Activated CD4-positive, alpha-beta T cell treated with anti-CD3 and anti-CD28 coated beads, Interleukin-2, amount 50 U/mL, for 1 hour (primary cell): ENCODE measurements at places on chromosomes 12 and 14.

DNA sequence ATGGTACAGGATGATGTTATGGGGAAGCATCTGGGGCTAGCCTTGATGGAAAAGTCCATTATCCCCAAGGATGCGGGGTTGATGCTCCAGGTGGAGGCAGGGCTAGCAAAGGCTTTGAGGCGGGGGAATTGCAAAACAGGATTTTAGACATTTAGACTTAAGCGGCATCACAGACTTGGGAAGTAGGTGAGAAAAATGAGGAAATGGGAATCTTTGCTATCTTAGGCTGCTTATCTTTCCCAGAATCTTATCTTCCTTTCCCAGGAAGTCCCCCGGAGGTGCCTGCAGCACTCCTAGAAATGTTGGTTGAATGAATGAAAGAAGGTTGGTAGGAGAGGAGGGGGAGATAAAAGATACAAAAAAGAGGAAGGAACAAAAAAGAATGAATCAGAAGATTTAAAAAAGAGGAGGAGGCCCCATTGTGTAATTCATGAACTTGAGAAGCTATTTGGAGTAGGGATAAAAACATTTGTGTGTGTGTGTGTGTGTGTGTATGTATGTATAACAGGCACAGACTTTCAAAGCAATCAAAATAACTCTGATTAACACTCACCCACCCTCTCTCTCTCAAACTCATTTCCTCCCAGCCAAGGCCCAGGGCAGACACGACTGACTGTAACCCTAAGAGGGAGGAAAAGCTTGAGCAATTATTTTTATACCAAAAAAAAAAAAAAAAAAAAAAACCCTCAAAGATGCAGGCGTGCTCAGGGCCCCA is 62.5 kb upstream of the TBX3 start:
- DNase-seq: no peak

DNA sequence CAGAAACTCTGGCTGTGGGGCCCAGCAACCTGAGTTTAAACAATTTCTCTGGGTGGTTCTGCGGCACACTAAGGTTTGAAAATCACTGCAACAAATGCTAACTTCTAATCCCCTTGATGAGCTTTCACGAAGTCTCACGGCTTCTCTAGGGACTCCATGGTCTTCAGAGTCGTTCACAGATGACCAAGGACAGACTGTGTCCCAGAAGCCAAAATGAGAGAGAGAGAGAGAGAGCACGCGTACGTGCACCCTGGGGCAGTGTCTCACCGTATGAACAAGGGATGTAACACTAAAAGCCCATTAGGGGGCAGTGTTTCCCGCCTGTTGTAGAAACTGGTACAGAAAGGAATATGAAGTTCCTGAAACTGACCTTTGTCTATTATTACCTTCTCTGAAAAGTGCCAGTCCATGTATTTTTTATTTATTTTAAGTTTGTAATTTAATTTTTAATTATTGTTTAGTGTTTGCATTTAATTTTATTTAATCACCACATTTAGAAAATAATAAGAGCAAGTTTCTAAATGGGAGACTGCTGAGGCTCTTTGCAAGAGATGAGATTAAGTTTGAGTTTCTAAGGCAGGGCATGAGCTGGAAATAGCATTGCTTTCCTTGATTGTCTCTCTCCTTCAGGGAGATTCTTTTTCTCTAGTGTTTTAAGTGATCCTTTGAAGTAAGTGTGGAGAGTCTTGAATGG is 3.4 kb downstream of the APOLD1 start:
- DNase-seq: peak; percentile 55

DNA sequence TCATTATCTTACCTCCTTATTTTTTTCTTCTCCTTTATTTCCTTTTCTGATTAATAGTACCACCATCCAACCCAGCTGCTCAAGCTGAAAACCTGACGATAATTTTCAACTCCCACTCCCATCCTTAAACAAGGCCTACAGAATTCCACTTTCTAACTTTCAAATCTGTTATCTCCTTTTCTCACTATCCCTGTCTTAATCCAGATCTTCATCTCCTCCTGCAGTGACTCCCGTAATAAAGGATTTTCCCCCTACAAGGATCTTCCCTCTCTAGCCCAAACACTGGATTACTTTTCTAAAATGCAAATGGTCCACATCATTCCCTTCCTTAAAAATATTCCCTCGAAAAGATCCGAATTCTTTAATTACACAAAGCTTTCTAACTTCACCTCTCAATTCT is 1.5 kb downstream of the TRAPPC6B start:
- DNase-seq: no peak

DNA sequence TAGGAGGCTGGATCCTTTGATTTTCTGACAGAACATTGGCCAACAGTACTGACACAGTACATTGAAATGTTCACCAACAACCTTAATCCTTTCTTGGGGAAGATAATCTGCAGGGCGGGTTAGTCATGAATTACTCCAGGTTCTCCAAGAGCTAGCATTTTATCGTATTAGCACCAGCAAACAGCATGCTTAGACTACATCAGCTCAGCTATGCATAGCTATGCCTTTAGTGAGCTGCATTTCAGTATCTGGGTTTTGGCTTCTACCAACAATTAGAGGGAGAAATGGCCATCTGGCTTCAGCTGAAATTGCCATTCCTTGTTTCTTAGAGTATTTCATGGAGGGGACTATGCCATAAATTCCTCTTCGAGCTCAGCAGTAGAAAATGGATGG is 33.8 kb downstream of the SAMD4A start:
- DNase-seq: no peak

- DNase-seq: no peak
Observed at GRCh38 chr12:13980538-13981295, 685 bp downstream of the GRIN2B start.

DNA sequence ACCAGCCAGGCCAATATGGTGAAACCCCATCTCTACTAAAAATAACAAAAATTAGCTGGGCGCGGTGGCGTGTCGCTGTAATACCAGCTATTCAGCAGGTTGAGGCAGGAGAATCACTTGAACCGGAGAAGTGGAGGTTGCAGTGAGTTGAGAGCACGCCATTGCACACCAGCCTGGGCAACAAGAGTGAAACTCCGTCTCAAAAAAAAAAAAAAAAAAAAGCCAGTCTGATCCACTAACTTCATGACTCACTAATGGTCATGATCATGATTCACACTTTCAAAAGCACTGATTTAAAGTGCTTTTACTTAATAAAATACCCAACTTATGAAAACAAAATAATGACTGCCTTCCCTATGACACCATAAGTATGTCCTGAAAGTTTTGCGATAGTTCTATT is 38.4 kb upstream of the CPM start:
- DNase-seq: no peak

DNA sequence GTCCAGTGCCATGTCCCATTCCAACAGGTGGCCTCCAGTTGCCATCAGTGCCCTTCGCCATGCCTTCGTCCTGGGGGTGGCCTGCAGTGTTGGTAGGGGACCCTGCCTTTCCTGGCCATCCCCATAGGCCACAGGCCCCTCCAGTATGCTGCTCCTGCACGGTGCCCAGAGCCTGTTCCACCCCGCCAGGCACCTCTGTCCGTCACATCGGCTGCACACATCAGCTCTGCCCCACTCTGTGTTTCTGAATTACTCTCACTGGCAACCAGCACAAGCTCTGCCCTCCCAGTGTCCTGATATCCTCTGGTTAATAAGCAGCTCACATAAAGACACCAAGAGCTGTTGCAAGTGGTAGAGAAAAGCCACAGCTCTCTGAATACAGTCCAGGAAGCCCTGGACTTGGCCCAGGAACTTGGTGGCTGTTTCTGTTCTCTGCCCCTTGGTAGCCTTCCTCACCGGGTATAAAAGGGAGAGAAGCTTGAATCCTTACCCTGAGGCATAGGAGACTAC is 31.3 kb upstream of the ATP2A2 start:
- no peak for DNase-seq

DNA sequence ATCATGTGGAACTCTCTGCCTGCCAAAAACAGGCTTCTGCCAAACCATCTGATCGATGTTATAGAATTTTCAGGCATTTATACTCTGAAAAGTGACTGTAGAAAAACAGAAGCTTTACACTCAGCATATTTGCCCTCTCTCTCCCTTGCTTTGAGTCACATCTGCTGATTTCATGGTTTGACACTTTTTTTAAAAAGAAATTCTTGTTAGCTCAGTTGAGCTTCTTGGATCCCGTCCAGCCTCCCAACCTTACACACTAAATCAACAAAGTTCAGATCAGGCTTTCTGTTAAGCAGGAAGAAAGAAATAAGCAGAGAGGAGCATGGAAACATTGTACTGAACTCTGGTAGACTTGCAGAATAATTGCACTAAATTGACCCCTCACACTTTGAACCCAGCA is 193.6 kb upstream of the SEL1L start:
- DNase-seq: no peak

GRCh38 chr14:70020352-70021170 is 141.3 kb downstream of the SMOC1 start:
- no peak for DNase-seq

DNA sequence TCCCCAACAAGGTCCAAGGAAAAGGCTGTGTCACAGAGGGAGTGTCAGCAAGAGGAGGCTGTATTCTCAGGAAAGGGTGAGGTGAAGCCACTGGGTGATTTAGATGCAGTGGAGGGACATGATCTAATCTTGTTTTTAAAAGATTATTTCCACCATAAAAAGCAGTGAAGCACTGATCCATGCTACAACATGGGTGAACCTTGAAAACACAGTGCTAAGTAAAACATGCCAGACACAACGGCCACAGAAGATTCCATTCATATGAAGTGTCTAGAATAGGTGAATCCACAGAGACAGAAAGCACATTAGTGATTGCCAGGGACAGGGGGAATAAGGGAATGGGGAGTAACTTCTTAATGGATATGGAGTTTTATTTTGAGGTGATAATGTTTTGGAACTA is 12.8 kb downstream of the RITA1 start:
- DNase-seq: no peak

GRCh38 chr14:101737414-101738339 is 23.8 kb upstream of the PPP2R5C start:
- peak; percentile 35 for DNase-seq

GRCh38 chr14:61614693-61615092 is 80.6 kb upstream of the HIF1A start:
- no peak for DNase-seq

GRCh38 chr14:100529561-100530031 is 57.6 kb downstream of the BEGAIN start:
- no peak for DNase-seq

GRCh38 chr14:32559590-32559989 is 230.5 kb downstream of the AKAP6 start:
- no peak for DNase-seq

GRCh38 chr12:94169495-94169894 is 21.1 kb downstream of the PLXNC1 start:
- DNase-seq: no peak

DNA sequence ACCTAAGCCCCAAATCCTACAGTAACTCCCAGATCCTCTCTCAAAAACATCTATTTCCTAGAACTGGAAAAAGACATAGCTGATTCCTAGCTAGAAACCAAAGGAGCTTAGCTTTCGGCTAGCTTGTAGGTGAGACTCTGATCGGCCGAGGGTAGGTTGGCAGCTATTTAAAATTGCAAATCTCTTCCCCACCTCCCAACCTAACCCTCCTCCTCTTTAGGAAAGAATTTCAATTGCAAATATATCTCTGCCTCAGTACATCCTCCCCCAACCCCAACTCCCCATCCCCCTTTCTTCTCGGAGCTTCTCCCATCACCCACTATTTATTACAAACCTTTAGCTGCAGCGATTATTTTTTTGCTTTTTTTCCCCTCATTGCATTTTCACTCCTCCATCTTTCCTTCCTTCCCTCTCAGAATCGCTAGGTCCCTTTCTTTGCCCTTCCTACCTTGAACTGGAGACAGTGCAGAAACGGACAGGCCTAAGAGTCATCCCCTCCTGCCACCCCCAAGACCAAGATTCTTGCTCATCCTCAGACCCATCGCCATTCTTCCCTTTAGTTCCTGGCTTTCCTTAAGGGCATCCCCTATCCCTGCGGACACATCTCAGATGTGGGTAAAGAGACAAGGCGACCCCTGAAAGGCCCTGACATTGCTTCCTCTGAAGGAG is 13.4 kb downstream of the ZFHX2 start:
- no peak for DNase-seq
